Activated naive CD8-positive, alpha-beta T cell treated with anti-CD3 and anti-CD28 coated beads, Interleukin-2, amount 50 U/mL, for 24 hours (primary cell): ENCODE measurements at places on chromosomes 1 and 21.

- no peak for DNase-seq
Measured at GRCh38 chr21:41925767-41926116, 28.1 kb downstream of the C2CD2 start.

DNA sequence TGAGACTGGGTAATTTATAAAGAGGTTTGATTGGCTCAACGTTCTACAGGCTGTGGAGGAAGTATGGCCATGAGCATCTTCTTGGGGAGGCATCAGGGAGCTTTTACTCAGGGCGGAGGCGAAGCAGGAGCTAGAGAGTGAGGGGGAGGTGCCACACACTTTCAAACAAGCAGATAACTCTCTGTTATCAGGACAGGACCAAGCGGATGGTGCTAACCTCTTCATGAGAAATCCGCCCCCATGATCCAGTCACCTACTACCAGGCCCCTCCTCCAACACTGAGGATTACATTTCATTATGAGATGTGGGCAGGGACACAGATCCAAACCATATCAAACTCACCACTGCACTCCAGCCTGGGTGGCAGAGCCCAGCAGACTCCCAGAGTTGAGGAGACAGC, 11.5 kb upstream of the LRRC47 start:
- DNase-seq, result no peak

- no peak for DNase-seq
Measured at GRCh38 chr21:42656872-42657271, 3.5 kb downstream of the PDE9A start.

GRCh38 chr1:232307296-232308017, 322.5 kb downstream of the SIPA1L2 start:
- no peak for DNase-seq

DNA sequence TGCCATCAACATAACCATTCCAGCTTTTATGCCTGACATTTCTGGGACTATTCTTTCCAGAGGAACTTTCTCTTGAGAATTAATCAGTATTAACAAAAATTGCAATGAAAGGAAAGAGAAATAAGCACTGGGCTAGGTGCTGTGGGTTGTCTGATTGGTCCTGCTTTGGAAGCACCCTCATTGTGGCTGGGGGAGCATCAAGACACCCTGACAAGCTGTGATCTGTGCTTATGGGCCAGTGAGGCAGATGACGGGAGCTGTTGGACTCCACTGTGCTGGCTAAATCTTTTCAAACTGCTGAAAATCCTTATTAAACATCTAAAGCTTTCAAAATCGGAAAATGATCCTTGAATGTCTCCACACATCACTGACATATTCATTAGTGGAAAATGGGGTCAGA, 20.0 kb downstream of the UBASH3A start:
- no peak for DNase-seq
